ENCODE measurements at places on chromosomes 1 and 21. TPM values are rescaled to one million over a fixed set of nuclear protein-coding genes. Genes with fewer than 3 reads are reported as not detected.

ZMYND12 gene
- not detected for total RNA-seq

- peak; percentile 27 for DNase-seq
These were observed 648 bp downstream of the ATP5PF start for GRCh38 chr21:25733859-25734653.

- DNase-seq, result no peak
These were observed 550 bp downstream of the RXFP4 start for GRCh38 chr1:155941845-155942531.

GRCh38 chr1:239678181-239678580 lies 291.8 kb downstream of the CHRM3 start:
- no peak for DNase-seq

DNA sequence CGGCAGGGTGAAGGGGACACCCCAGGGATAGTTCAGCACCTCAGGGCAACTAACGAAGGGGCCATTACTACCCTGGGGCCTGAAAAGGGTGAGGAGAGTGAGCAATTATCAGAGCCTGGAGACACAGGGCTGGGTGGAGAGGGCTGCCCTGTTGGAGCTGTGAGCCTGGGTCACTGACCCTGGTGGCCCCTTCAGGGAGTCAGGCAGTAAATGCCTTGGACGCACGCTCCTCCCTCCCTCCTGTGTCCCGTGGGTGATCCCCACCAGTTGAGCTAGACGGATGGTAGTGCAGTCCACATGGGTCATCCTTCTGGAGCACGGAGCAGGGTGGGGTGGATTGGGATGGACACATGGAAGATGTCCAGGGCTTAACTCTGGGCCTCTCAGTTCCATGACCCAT lies 305.3 kb downstream of the PTPRU start:
- DNase-seq, result no peak

Data from A172 (cell line).